Left renal pelvis (tissue), 4 donors: ENCODE measurements at places on chromosomes 6 and 20. TPM values are rescaled to one million over a fixed set of nuclear protein-coding genes. Genes with fewer than 3 reads are reported as not detected.

DNA sequence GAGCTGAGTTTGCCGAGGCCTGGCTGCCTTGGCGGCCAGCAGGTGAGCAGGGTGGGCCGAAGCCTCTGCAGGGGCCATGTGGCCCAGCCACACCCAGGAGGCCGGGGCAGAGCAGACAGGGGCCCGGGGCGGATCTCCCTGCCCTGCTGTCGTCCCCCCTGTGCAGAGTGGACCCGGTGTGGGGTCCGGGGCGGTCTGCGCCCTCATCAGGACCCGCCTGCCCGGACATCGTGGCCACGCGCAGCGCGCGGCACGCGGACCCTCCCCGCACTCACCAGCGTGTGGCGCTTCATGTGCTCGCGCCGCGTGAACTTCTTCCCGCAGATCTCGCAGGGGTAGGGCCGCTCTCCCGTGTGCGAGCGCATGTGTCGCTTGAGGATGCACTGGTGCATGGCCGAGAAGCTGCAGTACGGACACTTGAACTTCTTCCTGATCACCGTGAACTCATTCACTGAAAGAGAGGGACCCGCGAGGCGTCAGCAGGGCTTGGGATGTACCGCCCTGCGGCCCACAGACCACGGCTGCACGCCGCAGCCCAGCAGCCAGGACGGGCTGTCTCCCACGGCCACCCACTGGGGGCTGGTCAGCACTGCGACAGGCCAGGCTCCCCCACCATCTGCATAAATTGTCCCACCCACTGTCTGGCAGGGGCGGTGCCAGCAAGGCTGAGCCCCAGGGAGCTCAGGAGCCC, 13.0 kb downstream of the SLC2A4RG start:
- no peak for DNase-seq

The SIRPG gene
- polyA plus RNA-seq = not detected

- peak; percentile 49 for DNase-seq
Observed at GRCh38 chr20:44601801-44602204, 19.4 kb downstream of the PKIG start.

The NKAPL gene
- 3.0 TPM for polyA plus RNA-seq

DNA sequence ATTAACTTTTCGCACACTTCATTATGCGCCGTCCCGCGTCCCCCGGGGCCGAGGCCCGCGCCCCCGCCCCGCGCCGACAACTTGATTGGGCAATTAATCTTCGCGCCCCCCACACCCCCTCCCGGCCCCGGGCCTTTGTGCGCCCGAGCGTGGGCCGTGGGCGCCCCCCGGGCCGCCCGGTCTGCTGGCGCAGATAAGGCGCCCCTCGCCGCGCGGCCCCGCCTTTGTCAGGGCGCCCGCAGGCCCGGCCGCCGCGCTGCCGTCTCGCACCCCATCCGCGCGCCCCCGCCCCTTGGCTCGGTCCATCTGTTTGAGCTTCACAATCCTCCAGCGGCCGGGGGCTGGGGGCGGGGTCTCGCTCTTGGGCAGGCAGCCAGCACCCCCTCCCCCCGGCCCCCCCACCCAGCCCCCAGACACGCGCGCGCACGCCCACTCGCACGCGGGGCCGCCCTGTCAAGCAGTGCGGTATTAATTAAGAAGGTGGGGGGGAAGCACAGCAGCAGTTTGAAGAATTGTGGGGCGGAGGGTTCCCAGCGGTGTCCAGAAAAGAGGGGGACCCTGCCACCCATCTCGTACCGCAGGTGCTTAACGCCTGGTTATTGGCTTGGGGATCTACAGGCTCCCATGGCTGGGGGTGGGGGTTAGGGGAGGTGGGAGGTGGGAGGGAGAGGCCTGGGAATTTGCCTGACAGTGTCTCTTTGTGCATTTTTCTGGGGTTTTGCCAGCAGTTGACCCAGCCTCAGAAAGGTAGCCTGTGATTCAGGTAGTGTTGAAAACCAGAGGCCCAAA, 34.6 kb upstream of the SCRT2 start:
- DNase-seq = no peak

DNA sequence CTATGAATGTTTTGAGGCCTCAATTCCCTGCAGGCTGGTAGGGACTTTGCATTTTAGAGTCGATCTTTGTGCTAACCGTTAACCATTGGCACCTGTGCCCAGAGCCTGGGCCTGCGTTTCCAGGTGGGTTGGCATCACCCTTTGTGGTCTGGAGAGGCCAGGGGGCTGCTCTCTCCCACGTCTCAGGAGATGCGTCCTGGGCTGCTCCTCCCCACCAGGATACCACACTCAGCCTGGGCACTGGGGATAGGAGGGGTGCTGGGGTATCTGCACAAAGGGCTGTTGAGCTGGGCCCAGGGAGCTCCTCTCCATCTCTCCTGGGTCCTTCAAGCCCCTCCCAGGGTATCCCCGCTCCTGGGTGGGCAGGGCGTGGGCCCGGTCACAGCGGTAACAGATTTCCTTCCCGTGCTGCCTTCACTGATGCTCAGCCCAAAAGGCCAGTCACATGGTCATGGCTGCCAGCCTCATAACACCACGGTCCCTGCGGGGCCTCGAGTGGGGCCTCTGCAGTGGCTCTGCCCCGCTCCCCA, 266.2 kb downstream of the TAF4 start:
- DNase-seq = no peak

DNA sequence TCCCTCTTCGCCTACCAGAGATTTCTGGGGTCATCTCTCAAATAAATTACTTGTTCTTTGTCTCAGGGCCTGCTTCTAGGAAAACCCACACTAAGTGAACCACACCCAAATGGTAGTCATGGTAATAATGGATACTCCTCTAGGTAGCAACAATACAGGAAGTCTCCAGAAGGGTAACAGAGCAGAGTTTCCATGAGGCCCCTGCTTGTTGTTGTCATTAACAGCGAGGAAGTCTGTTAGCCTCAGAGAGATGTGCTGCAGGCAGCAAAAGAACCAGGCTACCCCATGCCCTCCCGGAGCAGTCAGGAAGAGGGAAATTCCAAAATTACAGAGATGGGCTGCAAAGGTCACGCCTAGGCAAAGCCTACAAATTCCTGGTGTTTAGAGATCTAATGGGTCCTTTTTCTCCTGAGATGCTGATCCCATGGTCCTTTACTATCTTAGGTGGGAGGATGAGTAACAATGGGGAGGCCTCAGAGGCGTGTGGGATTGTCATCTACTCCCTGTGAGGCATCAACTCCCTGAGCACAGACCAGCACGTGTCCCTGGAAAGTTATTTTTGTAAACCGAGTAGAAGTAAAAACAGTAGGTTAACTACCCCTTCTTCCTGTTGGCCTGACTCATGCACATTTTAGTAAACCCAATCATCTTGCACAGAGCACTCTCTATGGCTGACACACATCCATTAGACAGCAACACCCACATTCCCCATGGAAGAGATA, 10.1 kb downstream of the ISM1 start:
- no peak for DNase-seq

- no peak for DNase-seq
Observed at GRCh38 chr6:4302524-4302923, 167.1 kb upstream of the ECI2 start.

- no peak for DNase-seq
Observed at GRCh38 chr6:1599469-1599868, 10.2 kb upstream of the FOXC1 start.

GRCh38 chr6:62623846-62624532, 338.0 kb upstream of the KHDRBS2 start:
- no peak for DNase-seq

DNA sequence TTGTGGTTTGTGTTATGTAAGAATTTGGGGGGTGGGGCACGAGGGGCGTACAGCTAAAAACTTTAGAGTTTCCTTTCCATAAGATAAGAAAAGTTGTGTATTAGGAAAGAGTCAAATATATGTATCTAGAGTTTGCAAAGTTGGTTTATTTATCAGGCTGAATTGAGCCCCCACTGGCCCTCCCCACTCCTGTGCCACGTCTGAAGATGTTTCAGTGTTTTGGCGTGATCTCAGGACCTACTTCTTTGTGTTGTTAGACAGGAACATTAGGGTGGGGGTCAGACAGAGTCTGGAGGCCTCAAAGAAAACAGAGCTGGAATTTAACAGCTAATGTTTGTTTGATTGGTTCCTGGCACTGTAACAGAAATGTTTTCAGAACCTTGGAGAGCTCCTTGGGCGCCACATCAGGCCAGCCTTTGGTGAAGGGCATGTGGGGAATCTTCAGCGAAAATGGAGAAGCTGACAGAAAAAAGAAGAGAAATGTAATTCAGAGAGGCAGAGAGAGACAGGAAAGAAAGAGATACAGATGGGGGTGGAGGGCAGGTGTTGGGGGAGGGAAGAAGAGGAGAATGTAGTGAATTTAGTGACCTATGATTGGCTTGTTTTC, 674 bp downstream of the NRSN1 start:
- DNase-seq = peak; percentile 83

The RIPOR3 gene
- 6.0 TPM for polyA plus RNA-seq

DNA sequence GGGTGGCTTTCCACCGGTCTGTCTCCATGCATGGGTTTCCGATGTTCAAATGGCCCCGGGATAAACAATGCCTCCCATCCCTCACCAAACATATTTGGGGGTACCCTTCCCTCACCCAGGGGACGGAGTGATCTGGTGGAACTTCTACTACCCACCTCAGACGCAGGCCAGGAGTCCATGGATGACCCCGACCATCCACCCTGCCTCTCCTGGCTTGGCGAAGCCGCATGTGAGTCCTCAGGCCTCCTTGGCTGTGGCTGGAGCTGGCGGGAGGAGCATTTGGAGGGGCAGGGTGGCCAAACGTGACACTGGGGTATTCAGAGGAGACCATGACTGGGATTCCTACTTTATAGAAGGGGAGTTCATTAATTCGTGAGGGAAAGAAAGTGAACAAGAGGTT, 45.9 kb upstream of the FRMD1 start:
- no peak for DNase-seq
